T-cell (primary cell): ENCODE measurements at places on chromosomes 13 and 19.

GRCh38 chr13:111486331-111486730 lies 165.9 kb downstream of the TEX29 start:
- no peak for DNase-seq

DNA sequence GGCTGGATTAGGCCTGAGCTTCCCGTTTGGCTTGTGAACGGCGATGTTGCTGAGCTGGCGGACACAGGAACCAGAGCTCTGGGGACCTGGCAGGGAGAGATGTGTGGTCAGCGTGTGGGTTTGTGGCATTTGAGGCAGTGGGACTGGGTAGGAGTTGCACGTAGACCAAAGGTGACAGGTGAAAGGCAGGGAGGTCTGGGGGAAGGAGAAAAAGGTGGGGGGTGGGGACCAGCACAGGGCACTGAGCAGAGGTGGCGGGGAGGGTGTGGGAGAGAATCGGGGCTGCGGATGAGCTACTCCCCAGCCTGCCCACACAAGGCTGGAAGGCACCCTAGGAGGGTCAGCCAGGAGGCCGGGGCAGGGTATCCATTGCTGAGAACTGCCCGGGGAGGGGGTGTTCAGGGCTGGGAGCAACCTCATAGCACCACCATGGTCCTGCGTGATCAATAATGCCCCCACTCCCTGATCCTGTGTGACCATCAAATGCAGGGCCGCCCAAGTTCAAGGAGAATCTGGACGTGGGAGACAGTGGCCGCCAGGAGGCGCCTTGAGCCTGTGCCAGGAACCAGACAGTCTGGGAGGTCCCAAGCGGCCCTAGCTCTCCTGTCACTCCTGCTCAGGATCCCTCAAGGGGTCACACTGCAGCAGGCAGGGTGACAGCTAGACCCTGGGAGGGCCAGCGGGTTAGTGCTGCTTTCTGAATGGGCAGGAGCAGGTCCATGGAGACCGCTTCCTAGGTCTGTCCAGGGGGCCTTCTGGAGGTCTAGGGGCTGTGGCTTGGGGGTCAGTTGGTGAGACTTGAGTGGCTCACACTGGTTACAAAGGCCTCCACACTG lies 12.8 kb upstream of the SELENOW start:
- DNase-seq: no peak

DNA sequence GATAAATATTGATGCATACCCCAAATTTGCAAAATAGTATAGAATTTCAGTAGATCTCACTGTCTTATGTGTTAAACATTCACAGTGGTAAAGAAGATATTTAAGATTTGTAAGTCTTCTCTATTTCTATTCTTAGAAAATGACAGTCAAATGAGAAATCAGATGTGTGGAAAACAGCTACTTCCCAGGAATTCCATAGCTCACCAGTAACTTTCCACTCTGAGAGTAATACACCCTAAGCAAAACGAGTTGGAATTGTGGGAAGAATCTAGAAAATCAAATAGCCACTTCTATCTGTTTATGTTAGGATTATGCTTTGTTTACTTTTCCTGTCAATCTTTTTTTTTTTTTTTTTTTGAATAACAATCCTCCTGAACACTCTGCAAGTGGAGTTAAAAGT lies 69.1 kb downstream of the FLT1 start:
- no peak for DNase-seq

GRCh38 chr13:27125357-27126282 lies 46.0 kb downstream of the USP12 start:
- DNase-seq: no peak

DNA sequence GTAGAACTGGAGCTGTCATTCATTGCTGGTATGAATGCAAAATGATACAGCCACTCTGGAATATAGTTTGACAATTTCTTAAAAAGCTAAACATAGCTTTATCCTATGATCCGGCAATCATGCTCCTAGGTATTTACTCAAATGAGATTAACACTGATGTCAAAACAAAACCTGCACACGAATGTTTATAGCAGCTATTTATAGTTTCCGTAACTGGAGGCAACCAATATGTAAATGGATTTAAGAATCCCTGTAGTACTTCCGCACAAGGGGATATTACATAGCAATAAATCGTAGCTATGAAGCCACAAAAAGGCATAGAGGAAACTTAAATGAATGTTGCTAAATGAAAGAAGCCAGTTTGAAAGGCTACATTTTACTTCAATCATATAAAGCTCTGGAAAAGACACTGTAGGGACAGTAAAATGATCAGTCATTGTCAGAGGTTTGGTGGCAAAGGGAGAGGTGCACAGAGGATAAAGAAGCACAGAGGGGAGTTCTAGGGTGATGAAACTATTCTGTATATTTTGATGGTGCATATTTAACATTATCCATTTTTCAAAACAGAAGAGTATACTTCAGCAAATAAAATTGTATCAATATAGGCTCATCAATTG lies 1893.0 kb upstream of the PCDH20 start:
- DNase-seq: no peak

DNA sequence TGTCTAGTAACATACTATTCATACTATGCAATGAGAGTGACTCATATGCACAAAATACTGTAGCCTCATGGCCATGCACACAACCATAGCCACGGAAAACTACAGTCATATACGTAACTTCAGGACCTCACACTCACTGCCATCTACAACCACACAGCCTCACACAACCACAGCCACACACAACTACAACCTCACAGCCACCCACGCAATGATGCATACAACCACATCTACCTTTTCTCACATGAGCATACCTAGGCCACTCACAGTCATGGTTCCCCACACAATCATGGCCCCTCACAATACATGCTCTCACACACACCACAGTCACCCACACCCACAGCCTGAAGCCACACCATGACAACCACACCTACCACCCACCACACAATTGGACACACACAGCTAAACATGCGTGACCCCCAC lies 8.7 kb upstream of the TNFSF14 start:
- DNase-seq: no peak

DNA sequence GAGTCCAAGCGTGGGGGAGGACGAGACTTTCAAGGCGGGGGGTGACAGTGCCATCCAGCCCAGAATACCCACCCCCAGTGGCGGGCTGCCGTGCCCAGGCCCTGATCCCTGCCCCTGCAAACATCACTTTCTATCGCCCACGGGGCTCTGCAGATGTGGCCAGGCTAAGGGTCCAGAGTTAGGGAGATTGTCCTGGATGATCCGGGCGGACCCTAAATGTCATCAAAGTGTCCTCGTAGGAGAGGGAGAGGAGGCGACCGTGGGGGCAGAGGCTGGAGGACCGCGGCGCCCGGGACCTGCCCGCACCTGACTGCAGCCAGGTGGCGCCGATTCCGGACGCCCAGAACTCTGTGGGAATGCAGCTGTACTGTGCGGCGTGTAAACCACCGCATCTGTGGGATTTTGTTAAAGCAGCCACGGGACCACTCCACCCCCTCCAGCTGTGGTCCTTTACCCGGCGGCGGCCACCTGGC lies 32.4 kb downstream of the GJA3 start:
- DNase-seq: no peak
